Tibial nerve (tissue), 4 donors: ENCODE measurements at places on chromosomes 3 and 15. TPM values are rescaled to one million over a fixed set of nuclear protein-coding genes. Genes with fewer than 3 reads are reported as not detected.

The SMCO1 gene
- total RNA-seq, result not detected

The LRRN1 gene
- 7.5 TPM for total RNA-seq

The IFT122 gene
- total RNA-seq, result 36.6 TPM

The TRIM42 gene
- not detected for total RNA-seq
